ENCODE measurements at places on chromosomes 2 and 18.

DNA sequence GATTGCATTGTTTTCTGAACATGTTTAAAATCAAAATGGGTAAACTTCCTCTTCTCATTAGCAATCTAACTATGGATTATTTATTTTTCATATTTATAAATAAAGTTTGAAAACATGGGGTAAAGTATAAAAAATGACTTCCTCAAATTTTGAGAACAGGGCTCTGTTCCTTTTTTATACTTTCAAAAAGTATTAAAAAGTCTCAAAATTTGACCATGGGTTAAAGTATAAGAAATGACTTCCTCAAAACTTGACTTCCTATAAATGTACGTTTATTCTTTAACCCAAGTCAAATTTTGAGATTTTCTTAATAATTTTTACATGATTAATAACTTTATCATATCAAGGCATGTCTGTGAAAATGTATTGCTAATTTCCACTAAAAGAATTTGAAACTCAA is 512.4 kb downstream of the GALR1 start:
- DNase-seq = no peak

- DNase-seq = no peak
Measured at GRCh38 chr2:38386377-38386776, 9.3 kb upstream of the ATL2 start.

DNA sequence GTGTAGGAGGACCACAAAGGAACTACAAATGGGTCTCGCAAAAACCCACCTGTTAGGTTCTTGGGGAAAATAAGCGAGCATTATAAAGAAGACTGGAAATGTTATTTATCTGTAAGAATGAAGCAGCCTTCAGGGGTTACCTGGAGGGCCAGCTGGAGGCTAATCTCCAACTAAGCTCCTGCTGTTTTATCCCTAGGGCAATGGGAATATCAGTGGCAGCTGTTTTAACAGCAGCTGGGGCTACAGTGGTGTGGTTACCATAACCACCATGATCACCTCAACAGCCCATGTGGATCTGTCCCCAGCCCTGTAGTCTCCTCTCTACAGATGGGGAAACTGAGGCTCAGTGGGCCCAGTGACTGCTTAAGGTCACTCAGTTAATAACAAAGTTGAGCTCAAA is 108.1 kb downstream of the FTCDNL1 start:
- no peak for DNase-seq

DNA sequence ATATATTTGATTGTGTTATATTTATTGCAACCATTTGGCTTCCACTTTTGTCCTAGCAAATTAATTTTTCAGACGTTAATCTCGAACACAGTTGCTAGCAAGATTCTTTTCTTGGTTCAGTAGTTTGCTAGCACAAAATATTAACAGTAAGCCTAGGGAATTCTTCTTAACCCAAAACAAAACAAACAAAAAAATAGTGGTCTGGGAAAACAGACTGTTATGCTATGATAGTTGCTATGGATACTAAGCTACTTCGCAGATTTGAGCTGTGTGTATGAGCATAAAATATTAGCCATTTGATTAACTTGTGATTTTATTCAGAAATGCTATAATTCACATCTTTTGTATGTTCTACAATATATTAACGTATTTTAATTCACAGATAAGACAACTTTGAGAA is 541.5 kb upstream of the NETO1 start:
- no peak for DNase-seq

GRCh38 chr2:130842770-130843169 is 6.1 kb downstream of the ARHGEF4 start:
- no peak for DNase-seq

- DNase-seq = no peak
Measured at GRCh38 chr2:143694335-143694734, 565.1 kb downstream of the ARHGAP15 start.

- no peak for DNase-seq
Measured at GRCh38 chr2:16112972-16113560, 172.7 kb downstream of the MYCN start.

Measured in CD4-positive, alpha-beta memory T cell (primary cell).